Activated T-helper 1 cell treated with anti-CD3 and anti-CD28 coated beads, Interleukin-12 subunit alpha, Interleukin-12 subunit beta, Interleukin-2, Interleukin-4 antibody, amounts not matched to agents 30 ng/mL and 10 ng/mL and 1 ng/mL, durations not matched to agents 14 hours and 24 hours and 36 hours (primary cell): ENCODE measurements at places on chromosomes 4 and X.

DNA sequence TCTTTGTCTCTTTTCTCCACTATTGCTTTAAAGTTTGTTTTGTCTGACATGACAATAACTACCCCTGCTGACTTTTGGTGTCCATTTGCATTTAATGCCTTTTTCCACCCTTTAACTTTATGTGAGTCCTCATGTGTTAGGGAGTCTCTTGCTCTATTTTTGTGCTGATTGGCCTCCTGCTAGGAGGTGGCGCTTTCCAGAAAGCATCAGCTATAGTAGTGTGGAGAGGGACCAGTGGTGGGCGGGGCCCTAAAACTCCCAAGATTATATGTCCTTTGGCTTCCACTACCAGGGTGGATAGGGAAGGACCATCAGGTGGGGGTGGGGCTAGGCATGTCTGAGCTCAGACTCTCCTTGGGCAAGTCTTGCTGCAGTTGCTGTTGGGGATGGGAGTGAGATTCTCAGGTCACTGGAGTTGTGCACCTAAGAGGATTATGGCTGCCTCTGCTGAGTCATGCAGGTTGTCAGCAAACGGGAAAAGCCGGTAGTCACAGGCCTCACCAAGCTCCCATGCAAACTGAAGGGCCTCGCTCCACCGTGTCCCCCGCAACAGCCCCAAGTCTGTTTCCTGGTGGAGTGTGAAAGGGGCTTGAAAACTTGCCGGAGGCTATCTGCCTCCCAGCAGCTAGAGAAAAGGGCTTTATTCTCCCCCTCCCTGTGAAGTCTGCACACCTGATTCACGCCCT, 156.3 kb downstream of the CPEB2 start:
- no peak for DNase-seq

DNA sequence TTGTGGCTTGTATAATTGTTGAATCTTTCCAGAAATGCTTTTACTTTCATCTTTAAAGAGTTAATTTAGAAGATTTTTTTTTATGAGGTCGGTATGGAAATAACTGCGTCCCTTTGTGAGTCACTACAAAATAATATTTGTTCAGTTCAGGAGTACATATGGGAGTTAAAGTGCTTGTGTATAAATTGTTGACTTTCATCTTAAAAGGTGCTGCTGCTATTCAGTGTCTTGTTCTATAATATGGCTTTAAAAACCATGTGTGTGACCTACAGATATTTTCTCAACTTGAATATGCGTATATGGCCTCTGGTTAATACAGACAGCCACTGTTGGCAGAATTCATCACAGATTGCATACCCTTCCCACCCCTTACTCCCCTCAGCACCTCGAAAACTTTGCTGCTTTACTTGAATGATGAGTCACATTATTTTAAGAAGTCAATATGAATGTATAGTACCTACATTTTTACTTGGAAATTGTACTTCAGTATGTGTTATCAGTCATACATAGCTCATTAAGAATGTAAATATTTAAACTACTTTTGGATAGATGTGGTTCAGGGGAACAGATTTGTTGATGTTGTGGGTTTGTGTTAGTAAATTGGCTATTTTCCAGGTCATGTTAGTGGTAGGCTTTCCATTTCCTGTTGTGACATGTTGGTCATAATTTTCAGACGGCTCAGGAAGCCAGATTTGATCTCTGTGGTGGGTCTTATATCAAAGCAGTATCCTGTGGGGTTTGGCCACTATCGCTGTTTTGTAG, 1.5 kb downstream of the CLCN3 start:
- DNase-seq = no peak

DNA sequence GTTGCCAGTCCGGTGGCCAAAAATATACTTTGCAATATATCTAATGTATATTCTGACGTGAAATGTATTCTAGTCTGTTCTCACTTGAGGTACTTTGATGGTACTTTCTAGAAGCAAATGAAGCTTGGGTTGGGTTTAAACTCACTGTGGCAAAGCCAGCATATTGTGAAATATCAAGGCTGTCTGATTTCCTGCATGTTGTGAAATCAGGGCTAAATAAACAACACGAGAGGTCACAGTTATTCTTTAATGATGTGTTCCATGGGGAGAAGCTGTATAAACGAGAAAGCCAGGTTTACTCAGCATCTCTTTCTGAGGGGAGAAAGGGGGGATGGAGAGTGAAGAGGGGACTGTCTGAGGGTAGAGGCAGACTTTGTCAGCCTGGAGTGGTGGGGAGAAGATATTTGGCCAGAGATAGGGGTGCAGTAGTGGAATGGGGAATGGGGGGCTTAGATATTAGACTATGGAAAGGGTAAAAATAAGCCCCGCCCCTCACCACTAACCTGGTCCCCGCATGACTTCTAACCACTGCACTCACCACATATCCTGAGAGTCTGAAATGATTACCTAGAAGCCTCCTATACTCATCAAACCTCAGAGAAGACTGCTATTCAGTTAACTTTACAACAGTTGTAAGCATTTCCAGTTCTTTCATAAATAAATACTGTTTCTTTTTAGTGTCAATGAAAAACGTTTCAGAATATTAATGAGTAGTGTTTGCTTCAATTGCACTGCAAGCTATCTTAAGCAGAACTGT, 5.9 kb upstream of the SCARB2 start:
- DNase-seq = no peak

- no peak for DNase-seq
Measured at GRCh38 chrX:16687514-16687913, 25.0 kb downstream of the CTPS2 start.

DNA sequence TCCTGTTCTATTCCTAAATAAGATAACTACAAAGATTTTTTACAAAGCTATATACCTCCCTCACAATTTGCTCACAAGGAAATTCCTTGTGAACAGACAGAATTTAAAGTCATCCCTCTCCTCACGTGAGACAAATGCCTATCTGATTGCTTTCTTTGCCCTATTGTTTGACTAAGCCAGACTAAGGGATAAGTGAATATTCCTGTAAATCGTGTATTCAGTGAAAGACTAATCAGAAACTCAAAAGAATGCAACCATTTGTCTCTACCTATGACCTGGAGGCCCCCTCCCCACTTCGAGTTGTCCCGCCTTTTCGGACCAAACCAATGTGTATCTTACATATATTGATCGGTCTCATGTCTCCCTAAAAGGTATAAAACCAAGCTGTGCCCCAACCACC, 15.3 kb upstream of the ZBTB33 start:
- DNase-seq = no peak

GRCh38 chrX:40849906-40850823, 114.8 kb upstream of the MED14 start:
- DNase-seq = no peak

DNA sequence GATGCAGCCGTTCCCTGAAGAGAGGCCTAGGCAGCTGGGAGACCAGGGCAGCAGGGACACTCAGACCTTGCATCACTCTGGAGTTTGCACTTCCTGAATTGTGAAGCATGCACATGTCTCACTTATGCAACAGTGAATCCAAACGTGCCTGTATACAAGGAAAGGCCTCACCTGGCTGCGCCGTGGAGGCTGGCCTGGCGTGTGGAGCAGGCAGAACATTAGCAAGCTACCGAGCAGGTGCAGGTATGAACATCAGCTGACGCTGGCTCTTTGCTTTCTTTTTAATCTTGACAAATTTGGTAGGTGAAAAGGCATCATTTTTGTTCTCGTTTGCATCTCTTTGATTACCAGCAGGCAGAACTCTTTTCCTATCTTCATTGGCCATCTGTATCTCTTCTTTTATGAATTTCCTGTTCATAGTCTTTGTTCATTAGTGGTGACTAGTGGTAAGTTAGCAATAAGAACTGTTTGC, 37.1 kb upstream of the IRAK1 start:
- no peak for DNase-seq

DNA sequence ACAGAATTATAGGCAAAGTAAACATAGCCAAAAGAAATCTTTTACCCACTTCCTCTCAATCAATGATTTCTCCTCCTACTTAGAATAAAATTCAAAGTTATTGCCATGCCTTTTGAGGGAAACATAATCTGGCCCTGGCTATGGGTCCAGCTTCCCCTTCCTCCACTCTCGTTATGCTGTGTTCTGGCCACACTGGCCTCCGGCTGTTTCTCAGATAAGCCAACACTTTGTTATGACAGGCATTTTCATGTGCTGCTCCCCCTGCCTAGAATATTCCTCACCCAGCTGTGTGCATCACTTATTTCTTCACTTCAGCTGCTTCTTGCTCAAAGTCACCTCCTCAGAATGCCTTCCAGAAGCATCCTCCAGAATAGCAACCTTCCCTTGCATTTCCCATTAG, 386.6 kb upstream of the AADAT start:
- DNase-seq = no peak

- DNase-seq = no peak
Measured at GRCh38 chrX:82658492-82658891, 849.6 kb upstream of the POU3F4 start.

DNA sequence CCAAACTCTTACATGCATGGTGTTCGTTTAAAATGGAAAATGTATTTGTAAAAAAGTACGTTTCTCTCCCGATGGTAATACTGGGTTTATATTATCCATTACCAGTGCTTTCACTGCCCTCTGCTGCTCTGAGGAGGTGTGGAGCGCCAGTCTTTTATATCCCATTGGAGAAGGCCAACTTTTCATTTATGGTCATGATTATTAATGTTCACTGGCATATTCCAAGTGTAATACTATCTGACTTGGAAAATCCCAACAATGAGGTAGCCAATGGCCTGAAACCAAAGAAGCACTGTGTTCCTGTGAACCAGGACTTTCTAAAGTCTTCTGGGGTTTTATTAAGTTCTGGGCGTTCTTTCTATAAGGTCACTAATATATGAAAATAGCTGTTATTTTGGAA, 80.7 kb downstream of the SYNPO2 start:
- no peak for DNase-seq

- DNase-seq = no peak
Measured at GRCh38 chrX:69018416-69019072, 146.7 kb downstream of the PJA1 start.

GRCh38 chrX:23317799-23318724, 16.6 kb upstream of the PTCHD1 start:
- DNase-seq = peak; percentile 1

DNA sequence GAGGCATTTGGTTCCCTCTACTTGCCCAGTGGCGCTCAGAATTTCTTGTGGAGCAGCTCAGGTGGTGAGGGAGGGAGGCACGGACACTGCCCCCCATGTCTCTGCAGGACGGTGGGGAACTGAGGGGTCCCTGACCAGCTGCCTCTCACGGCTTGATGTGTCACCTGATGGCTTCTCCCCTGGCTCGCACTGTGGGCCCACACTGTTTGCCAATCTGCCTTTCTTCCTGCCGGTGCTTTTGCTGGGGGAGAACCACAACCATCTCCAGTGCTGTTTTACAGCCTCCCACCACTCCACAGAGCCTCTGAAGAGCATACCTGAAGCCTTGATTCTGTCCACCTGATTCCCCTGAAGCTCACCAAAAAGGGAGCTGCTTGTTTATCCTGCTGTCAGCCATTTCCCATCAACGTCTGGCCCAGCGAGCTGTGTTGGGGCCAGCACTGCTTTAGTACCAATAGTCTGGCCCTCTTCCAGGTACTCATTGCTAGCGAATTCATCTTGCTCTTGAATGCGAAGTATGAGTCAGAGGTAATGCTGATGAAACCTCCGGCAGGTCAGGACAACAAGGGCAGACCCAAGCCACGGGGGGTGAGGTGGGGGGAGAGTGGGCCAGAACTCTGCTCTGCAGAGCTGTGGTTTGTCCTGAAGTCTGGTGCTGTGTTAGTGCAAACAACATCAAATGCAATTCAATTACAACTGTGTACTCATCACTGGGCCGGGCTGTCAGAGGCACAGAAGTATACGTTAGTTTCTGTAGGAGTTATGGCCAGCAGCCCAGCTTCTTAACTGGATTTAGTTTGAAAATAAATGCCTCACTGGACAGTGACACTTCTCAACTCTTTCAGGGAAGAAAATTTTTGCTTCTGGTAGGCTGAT, 208.3 kb upstream of the JADE1 start:
- no peak for DNase-seq

DNA sequence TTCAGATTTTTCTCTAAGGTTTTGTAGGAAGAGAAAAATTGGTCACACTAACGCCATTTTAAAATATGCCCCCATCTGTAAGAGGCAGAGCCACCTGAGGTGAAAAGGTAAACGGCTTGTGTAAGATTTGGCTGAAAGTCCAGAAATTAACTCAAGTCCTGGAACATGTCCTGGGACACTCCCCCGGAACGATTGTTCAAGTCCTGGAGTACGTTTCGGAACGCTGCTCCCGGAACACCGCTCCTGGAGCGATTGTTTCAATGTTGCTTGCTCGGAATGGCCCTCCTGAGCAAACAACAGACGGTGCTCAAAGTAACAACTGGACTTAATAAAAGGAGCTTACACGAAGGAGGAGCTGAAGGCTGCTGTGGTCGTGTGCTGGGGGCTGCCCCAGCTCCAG, 796.5 kb upstream of the SLIT2 start:
- DNase-seq = no peak

DNA sequence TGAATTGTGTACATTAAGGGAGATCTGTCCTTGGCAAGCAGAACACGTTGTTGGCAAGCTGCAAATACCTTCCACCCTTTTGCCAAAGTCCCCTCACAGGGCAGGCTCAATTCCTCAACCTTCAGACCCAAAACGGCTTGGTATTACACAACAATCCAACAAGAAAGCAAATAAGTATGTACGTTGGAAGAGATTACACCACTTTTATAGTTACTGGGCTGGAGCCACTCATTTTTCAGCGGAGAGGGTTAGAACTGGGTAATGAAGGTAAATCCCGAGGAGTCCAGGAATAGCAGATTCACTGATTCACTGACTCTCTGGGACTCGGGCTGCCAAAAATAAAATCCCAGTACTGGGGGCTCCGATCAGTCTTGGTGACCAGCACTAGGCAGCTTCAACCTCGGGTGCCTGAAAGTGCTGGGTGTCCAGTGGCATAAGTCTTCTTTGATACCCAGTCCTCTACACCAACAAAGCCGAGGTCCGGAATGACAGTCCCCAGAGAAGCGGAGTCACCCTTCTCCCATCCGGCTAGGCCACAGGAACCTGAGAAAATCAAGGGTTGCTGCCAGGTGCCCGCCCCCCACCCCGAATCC, 587 bp downstream of the TIMM8A start:
- DNase-seq = no peak

GRCh38 chrX:141314441-141314840, 72.1 kb upstream of the SPANXC start:
- no peak for DNase-seq

DNA sequence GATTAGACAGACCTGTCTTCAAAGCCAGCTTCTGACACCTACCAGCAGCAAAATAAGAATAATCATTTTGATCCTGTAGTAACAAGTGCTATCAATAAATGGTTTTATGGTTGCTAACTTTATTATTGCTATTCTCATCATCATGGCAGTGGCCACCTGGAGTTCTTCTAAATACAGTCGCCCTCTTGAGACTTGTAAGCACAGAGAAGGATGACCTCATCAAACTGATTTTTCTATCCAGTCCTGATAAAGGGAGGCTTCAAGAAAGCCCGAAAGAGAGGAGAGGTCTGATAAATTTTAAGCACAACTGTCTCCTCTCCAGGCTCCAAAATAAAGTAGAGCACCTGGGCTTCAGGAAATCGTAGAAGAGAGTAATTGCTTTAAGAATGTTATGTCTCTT, 286.4 kb downstream of the USP46 start:
- no peak for DNase-seq

- no peak for DNase-seq
Measured at GRCh38 chr4:121736735-121737351, 28.1 kb downstream of the SMIM43 start.
